ENCODE measurements at places on chromosomes 1 and 21. TPM values are rescaled to one million over a fixed set of nuclear protein-coding genes. Genes with fewer than 3 reads are reported as not detected.

SH2D1B gene
- not detected for total RNA-seq

BCAN gene
- total RNA-seq: 0.07 TPM

NTNG1 gene
- 0.27 TPM for total RNA-seq

FCMR gene
- total RNA-seq: not detected

HSD3B1 gene
- total RNA-seq: not detected

MYBPH gene
- not detected for total RNA-seq

CFAP107 gene
- not detected for total RNA-seq

MYOG gene
- total RNA-seq: not detected

PLEKHA6 gene
- total RNA-seq: 0.07 TPM

DRAM2 gene
- total RNA-seq: 106 TPM

DEPDC1 gene
- total RNA-seq: 192 TPM

GRCh38 chr1:58754683-58755467 is 29.0 kb downstream of the JUN start:
- no peak for DNase-seq

GRCh38 chr1:110063781-110064180 is 6.7 kb downstream of the ALX3 start:
- DNase-seq: no peak

GRCh38 chr1:37792943-37793686 is 532 bp upstream of the MANEAL start:
- no peak for DNase-seq

DNA sequence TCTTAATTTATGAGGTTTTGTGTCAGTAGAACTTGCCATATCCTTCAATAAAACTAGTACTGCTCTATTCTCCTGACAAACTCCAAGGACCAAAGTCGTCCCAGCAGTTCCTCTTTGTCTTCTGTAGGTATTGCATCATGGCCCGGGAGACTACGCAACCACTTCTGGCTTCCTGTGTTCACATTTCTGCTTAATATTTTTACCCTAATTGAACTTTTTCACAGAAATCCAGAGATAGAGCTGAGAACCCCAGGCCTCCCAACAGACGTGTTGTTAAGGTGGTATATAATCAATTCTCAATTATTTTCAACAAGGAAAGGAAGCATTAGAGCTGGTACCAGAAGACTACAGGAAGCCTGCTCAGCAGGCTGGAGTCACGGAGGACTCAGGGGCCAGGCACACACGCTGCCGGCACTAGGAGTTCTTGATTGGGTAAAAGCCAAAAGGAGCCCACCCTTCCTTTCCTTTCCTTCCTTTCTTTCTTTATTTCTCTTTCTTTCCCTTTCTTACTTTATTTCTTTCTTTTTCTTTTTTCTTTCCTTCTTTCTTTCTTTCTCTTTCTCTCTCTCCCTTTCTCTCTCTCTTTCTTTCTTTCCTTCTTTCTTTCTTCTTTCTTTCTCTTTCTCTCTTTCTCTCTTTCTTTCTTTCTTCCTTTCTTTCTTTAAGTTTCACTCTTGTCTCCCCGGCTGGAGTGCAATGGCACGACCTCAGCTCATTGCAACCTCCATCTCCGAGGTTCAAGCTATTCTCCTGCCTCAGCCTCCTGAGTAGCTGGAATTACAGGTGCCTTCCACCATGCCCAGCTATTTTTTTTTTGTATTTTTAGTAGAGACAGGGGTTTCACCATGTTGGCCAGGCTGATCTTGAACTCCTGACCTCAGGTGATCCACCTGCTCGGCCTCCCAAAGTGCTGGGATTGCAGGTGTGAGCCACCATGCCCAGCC is 173.7 kb downstream of the ZBTB18 start:
- no peak for DNase-seq

- peak; percentile 26 for DNase-seq
These were observed 1.6 kb downstream of the SOX13 start for GRCh38 chr1:204074274-204075138.

DNA sequence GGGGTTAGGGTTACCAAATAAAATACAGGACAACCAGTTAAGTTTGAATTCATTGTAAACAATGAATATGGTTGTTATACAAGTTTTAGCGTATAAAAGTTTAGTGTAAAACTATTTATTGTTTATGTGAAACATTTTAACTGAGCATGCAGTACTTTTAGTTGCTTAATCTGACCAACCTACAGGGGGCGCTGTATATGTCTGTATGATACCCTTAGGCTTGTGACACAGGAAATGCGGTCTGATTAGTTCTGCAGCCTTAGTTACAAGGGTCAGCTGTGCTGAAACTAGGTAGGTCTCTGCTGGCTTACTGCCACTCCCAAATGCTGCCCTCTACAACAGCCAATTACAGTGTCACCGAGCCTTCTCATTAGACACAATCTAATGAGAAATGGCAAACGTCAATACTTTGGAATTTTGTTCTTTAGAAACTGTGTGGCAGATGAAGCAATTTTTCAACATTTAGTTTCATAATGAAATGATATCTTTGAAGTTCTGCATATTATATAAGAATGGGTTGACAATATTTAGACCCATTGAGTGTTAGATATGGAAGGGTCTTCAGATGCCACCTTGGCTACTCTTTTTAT is 56.2 kb downstream of the NTNG1 start:
- peak; percentile 1 for DNase-seq

DNA sequence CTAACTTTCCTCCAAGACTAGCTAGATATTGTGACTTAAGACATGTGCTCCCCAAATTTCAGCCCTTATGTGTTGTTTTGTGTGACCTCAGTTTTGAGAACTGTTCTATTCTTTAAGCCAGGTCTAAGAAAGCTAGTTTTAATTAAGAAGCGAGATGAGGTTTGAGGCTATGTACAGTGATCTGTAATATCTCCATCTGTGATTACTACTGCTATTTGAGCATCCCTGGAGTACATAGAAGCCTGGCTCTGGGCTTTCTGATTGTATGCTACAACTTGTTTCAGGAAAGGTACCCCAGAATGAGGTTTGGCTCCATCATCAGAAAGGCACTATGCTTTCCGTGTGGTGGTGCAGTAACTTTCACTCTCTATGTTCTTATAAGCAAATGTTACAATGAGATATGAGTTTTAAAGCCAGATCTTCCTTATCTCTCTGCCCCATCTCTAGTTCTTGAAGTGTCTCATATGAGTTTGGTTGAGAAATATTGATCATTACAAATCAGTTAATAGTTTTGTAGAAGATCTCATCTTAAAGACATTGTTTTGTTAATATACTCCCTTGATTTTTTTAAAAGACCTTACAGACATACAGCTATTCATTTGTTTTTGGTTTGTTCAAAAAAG is 605 bp downstream of the RGS4 start:
- DNase-seq: no peak

DNA sequence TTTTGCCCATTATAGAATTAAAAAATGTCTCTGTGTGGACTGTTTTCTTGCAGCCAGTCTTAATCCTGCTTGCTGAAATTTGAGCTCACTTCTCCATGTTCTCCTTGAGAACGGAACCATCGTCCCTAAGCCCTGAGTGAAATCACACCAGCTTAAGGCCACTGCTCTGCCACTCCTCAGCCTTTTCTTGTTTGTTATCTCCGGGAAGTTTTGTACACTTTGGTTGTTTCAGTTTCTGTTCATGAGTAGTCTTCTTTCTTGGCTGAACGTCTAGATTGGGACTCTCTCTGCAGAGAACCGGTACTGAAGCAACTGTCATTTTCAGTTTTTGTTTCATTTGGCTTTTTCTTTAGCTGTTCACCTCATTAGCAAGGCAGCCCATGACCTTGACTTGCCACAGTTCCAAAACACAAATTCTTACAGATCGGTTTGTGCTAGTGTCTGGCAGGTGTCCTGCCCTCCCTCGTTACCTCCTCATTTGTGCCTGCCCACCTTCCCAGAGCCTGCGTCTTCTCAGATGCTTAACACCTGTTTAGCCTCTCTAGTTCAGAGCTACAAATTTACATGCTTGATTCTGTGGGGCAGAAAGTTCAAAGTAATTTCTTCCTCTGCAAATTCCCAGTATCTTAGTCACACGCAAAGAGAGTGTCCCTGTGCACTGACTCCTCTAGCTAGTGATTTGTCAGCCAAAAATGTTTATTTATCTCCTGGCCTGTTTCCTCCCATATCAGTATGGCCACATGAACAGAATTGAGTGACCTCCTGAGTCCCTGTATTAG is 12.4 kb downstream of the PSEN2 start:
- no peak for DNase-seq

- no peak for DNase-seq
These were observed 243.1 kb upstream of the CXADR start for GRCh38 chr21:17269760-17270159.

- DNase-seq: no peak
These were observed 28.6 kb downstream of the AGPAT3 start for GRCh38 chr21:43893536-43894205.

GRCh38 chr1:63272811-63273210 is 49.6 kb upstream of the FOXD3 start:
- no peak for DNase-seq

DNA sequence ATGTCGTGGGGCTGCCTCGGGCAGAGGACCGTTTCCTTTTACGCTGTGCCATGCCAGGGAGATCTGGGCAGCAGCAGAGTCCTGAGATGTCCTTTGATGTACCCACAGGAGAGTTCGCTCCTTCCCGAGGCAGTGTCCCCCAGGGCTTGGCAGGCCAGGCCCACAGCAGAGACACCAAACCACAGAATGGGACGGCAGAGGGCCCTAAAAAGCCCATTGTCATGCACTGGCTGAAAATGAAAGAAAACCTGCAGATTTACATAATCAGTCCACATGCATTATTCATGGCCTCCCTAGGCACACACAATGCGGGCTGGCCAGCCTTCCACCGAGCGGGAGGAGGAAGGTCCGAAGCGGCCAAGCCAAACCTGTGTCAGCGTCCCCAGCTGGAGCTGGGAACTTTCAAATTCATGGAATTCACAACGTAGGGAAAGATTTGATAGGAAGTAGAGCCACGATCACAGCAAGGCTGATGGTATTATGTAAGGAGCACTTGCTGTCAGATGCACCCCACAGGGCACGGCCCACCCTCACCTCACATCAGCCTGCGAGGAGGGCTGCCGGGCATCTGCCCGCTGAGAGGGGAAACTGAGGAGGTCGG is 25.3 kb upstream of the EFHD2 start:
- no peak for DNase-seq

- DNase-seq: no peak
These were observed 5.5 kb upstream of the ANKRD65 start for GRCh38 chr1:1426496-1427105.

DNA sequence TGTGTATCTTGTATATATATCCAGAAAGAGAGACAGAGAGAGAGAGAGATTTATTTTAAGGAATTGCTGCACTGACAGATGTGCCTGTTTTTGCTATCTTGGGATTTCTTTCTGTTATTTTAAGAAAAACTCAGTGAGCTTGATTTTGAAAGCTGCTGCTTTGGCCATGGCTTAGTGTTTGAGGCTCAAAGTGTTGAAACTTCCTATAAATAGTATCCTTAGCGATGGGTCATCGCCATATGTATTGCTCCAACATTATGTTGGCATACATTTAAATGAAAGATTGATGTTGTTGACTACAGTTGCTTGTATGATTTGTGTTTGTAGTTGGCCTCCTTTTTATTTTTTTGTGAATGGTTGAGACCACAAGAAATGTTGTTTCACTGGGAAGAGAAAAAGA is 29.0 kb upstream of the NTPCR start:
- DNase-seq: no peak

GRCh38 chr1:201515895-201516294 is 9.0 kb upstream of the CSRP1 start:
- no peak for DNase-seq

- DNase-seq: no peak
These were observed 8.4 kb downstream of the PDE9A start for GRCh38 chr21:42661688-42662429.

DNA sequence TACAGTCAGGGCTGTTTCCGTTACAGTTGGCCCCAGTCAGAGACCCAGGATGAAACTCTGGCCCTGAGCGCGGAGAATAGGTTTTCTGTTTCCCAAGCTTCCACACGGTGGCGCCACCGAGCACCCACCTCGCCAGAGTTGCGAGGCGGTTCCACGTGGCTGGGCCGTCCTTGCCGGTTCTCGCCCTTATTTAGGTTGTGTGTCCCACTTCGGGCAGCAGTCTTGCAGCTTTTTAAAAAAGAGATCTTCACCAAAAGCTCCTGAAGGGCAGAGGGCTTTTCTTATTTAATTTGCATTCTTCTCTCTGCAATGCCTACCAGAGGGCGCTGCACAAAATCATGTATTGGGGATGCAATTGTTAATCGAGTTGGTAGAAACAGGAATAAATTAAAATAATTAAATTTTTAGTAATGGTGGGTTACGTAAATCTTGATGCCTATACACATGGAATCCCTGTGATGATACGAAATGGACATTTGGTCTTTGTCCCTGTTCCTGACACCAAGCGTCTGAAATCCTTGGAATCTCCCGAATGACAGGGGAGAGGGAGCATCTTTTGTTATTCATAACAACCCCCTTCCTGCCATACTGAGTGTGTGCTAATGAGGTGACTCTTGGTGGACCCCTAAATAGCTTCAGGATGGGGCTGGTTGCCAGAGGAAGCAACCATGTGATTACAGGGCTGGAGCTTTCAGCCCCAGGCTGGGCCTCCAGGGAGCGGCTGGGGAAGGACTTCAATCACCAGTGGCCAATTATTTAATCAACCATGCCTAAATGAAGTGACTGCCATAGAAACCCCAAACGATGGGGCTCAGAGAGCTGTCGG is 5.6 kb upstream of the S100A7 start:
- DNase-seq: peak; percentile 50

- no peak for DNase-seq
These were observed 139.1 kb downstream of the TNR start for GRCh38 chr1:175604039-175604941.

DNA sequence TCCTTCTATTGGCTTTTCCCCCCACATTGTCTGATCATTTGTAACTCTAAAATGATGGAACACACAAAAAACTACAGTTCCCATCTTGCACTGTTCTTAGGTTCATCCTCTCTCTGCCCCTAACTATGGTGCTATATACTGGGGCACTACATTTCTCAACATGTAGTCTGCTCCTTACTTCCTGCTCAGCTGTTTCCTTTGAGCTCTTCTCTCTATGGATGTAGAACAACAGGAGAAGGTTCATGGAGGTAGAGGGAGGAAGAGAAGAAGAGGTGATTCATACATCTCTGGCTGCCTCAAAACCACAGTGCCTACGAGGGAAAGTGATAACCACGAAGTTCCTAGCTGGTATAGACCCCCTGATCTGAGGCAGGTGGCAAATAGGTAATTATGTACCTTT is 7.0 kb upstream of the C1orf146 start:
- no peak for DNase-seq

- no peak for DNase-seq
These were observed 14.7 kb downstream of the COQ8A start for GRCh38 chr1:226954777-226955176.

DNA sequence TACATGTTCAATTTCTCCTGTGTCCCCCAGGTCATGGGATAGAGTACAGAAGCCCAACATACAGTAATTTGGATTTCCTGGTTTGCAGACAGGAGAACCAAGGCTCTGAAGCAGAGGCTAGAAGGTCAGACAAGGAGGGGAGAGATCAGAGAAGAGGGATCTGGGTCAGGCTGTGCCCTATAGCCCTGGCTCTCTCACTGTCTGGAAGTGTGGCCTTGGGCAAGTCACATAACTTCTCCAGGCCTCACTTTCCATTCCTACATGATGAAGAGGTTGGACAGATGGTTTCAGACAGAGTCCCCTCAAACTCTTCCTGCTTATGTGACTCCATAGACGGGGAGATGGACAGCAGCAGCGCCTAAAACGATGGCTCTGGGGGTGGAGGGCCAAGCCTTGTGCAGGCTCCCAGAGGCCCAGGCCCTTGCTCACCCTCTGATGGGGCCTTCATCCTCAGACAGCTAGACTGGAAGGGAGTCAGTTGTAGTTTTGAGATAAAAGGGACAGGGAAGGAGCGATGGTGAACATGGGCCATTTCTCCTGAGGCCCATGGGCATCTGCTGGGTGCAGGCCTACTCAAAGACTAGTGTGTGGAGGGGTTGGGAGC is 2.9 kb downstream of the TRIM62 start:
- DNase-seq: no peak

Data from NCI-H460 (cell line).